ENCODE measurements at places on chromosomes 3 and 15. TPM values are rescaled to one million over a fixed set of nuclear protein-coding genes. Genes with fewer than 3 reads are reported as not detected.

ITIH1 gene
- total RNA-seq: 0.32 TPM

DNA sequence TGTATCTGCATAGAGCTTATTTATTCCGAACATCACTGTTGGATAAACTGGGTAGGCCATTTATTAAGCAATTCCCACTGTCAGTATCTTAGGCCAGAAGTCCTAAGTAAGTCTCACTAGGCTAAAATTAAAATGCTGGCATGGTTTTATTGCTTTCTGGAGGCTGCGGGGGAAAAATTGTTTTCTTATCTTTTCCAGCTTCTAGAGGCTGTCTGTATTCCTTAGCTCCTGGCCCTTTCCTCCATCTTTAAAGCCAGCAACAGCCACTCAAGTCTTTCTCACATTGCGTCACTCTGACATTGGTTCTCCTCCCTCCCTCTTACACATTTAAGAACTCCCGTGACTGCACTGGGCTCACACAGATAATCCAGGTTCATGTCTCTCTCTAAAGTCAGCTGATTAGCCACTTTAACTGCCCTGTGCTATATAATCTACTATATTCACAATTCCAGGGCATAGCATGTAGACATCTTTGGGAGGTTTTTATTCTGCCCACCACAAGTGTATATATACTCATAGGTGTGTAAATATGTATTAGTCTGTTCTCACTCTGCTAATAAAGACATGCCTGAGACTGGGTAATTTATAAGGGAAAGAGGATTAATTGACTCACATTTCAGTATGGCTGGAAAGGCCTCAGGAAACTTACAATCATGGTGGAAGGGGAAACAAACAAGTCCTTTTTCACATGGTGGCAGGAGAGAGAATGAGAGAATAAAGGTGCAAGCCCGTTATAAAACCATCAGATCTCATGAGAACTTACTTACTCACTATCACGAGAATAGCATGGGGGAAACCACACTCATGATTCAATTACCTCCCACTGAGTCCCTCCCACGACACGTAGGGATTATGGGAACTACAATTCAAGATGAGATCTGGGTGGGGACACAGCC is 113.5 kb upstream of the SLC7A14 start:
- DNase-seq: no peak

DNA sequence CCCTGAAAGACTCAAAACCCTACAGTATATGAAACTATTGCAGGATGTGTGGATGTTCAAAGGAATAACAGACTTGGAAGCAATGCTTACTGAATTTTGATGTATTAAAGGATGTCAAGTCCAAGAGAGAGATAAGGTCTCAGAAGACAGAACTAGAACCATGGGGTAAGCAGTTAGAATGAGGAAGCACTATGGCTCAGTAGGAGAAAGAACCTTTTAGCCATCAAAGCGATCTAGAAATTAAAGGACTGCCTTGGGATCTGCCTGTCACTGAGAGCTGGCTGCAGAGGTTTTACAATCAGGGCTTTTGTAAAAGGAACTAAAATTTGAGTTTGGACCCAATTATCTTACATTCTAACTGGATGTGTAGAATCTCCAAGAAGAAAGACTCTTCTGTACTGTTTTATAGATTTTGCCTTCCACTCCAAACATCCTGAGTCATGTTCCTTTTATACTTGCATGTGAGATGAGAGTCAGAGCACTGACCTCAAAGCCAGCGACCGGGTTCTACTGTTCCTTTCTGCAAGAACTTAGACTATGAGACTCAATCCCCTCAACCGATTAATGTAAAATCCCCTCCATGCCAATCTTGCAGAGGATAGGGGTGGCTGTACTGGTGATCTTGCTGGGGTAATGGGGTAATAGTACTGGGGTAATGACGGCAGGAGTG is 412.3 kb upstream of the TPRG1 start:
- DNase-seq: no peak

NCK1 gene
- 62.3 TPM for total RNA-seq

DNA sequence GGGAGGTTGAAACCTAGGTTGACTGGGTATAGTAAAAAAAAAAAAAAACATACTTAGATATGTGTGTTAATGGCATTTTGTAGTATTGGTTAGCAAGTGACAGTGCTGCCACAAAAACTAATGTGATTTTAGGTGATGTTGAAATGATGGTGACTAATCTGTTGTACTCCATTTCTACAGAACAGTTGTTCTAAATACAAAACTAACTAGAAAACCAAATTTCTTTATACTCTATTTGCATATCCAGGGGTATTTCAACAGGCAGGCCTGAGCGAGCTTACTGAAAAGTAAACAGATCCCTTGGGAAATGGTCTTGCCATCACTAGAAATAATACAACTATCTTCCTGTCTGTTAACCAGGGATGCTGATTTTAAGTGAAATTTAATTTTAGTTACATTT is 20.5 kb downstream of the TSC22D2 start:
- no peak for DNase-seq

CPLX3 gene
- total RNA-seq: 0.66 TPM

WDR93 gene
- total RNA-seq: 0.80 TPM

DNA sequence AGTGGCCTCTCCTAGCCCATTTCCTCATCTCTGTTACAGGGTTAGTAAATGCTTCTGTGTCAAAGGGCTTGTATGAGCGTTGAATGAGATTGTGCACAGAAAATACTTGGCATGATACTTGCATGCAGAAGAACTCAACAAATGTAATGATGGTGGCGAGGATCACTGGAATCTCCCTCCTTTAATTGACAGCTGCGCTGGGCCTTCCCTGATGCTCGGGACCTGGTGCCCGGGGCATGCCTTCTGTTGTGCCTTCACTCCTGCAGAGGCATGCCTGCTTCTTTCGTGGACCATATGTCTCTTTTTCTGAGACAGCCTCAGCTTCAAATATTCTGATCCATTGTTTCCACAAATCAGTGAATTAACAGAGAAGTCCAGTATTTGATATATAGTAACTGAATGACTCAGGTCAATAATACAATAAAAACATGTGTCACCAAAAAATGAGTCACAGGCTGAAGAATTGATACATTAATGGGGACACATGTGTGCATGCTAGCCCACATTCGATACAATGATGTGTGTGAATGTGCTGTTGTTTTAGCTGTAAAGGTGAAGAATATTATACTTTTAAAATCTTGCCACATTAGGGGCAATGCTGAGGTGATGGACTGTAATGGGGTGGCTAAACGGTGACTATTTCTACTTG is 243.3 kb upstream of the TBL1XR1 start:
- DNase-seq: no peak

GPR160 gene
- total RNA-seq: 4.2 TPM

CHL1 gene
- 40.3 TPM for total RNA-seq

DNA sequence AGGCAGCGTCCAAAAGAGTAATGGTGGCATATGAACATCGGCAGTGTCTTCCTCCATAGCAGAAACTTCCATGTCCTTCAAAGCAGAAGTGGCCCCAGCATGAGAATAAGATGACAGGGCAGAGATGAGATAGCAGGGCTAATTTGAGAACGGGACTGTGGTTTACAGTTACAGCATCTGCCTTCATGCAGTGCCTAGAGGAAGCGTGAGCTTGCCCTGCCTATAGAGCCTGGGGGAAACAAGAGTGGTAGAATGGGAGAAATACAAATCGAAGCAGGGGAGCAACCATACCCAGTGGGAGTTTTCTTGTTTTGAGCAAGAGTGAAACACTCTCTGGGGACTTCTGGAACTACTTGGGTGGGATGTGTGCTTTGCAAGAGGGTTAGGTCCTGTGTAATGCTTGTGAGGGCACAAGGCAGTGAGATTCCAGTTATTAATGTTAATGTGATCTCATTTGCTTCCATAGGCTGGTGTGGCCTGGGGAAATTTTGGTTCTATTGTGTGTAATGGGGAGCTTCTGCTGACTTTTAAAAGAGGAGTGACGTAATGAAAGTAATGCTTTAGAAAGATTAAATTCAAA is 616.9 kb downstream of the ZIC1 start:
- DNase-seq: no peak

GPR62 gene
- not detected for total RNA-seq

GRCh38 chr3:185221203-185221602 is 32.6 kb downstream of the EHHADH start:
- no peak for DNase-seq

WDR72 gene
- total RNA-seq: 1.2 TPM

DNA sequence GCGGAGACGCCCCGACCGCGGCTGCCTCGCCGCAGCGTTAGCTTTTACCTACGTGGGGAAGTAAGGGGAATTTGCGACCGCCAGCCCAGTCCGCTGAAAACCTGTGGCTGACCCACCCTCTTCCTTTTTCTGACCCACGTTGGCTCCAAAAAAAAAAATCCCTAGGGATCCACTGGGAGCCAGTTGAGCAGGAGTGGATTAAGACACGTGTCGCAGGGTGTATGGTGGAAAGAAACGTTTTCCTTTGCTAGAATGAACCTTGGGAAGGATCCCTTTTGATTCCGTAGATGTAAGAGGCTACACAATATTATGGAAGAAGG is 575 bp upstream of the PCYT1A start:
- no peak for DNase-seq

DNA sequence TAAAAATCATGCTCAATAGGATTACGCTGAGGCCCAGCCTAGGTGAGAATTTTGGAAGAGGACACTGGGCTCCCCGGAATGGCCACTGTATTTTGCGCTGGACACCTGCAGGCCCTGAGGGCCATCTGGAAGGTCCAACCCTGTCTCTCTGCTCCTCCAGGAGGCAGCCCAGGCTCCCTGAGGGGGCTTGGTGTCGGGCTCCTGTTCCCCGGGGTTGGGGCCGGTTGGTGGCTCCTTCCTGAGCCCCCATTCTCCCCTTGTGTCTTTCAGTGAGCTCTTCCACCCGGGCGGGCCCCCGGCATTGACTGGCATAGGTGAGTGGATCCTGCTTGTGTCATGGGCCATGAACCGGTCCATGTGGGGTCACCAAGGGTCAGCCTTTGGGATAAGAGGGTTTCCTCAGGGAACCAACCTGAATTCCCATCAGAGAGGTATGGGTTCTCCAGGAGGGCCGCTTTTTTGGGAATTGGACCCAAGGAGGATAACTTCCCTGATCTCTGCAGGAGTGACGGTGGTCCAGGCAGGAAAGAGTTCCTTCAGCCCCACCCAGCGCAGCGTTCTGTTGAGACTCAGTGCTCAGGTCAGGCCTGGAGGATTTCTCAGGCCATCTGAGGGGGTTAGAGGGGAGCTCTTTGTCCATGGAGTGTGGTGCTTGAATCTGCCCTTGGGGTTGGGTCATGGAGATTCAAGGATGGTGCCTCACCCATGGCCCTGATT is 187.8 kb downstream of the UBE3A start:
- peak; percentile 20 for DNase-seq

DNA sequence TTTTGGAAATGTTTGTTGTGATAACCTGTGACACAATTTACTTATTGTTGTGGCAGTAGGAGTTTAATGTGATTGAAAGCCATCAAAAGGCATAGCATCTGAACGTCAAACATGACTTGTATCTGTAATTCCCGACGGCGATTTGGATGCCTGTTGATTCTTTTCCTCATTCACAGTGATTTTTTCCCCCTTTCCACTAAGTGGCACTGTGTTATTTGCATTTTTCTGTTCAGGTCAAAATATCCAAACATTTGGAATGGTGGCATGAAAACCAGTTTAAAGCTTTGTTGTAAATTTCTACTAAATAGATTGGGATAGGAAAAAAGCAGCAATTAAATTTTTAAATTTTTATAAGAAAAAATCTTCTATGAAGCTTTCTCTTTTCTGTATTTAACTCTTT is 259.9 kb upstream of the KCNH8 start:
- DNase-seq: no peak

CYP8B1 gene
- total RNA-seq: not detected

- no peak for DNase-seq
These were observed 75.2 kb downstream of the APBA2 start for GRCh38 chr15:28960979-28961378.

CLSTN2 gene
- 15.5 TPM for total RNA-seq
